NB4 (cell line): ENCODE measurements at places on chromosomes 1 and 21.

- DNase-seq: peak; percentile 24
These were observed 64.1 kb upstream of the RNPC3 start for GRCh38 chr1:103461161-103462105.

GRCh38 chr1:2973601-2974593, 47.4 kb upstream of the ACTRT2 start:
- peak; percentile 7 for DNase-seq

DNA sequence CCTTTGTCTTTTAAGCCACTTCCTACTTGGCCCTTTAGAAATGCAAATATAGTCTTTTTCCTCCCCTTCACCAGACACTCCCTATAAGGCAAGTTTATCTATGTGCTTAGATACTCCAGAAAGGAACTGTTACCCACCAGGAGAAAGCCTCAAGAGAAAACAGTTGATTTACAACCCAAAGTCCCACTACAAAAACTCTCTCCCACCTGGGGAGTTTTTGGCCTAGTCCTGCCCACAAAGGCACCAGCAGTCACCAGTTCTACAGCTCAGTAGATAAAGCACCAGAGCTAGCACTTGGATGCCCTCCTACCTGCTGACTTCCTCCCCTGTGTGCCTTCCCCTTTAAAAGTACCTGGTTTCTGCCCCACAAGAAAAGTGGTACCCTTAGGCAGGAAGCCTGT, 27.7 kb upstream of the HAO2 start:
- no peak for DNase-seq

- DNase-seq: peak; percentile 43
These were observed 30.0 kb upstream of the ACP6 start for GRCh38 chr1:147700042-147701006.

- no peak for DNase-seq
These were observed 35.3 kb downstream of the RERE start for GRCh38 chr1:8782001-8782620.

DNA sequence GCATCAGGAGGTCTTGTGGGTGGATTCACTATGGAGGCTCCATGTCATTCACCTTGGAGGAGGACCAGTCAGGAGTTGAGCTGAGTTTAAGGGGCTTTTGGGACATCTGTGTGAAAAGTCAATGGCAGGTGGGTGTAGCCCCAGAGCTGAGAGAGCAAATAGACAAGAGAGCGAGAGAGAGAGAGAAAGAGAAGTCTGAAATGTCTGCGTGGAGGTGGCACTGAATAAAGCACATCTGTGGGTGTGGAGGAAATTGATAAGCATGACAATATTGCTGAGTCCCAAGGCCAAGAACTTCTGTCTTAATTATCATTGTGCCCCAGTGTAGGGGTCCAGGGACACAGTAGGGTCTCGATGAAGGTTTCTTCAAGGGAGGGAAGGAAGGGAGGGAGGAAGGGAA, 79.5 kb upstream of the VAMP3 start:
- DNase-seq: no peak

DNA sequence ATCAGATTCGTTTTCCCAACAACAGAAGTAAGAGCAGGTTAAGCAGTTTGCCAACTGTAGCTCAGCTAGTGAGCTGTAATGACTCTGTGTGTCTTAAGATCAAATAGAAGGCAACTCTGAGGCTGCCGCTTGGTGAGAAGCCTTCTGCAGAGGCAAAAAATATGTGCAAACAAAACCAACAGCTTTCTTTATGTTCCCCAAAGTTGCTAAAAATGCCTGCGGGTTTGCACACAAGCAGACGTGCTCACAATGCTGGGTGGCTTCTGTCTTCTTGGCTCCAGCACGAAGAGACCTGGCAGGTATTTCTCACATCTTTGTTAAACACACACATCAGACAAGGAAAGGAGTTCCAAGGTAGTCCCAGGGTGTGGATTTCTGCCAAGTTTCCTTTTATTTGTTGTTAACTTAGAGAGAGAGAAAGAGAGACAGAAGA, 158.9 kb upstream of the JUN start:
- no peak for DNase-seq

GRCh38 chr1:192284927-192285326, 31.9 kb upstream of the RGS21 start:
- no peak for DNase-seq

DNA sequence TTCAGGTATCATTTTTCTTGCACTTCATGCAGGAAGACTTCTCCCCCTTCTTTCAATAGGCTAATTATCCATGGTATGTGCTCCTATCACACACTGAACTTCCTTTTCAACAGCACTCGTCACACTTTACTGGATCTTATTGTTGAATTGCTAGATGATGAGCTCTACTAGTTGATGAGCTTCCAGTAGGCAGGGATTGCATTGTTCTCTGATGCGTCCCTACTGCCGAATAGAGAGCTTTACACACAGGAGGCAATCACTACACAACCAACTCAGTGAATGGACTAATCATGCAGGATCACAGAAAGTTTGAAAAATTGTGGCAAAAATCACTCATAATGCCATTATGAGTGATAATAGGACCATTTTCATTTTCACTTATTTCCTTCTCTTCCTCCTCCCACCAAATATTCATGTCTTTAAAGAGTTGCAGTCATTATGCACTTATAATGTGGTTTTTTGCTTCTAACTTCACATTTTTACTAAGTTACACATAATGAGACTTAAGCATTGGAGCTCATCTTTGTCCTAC, 128.1 kb upstream of the ZNF648 start:
- DNase-seq: no peak

DNA sequence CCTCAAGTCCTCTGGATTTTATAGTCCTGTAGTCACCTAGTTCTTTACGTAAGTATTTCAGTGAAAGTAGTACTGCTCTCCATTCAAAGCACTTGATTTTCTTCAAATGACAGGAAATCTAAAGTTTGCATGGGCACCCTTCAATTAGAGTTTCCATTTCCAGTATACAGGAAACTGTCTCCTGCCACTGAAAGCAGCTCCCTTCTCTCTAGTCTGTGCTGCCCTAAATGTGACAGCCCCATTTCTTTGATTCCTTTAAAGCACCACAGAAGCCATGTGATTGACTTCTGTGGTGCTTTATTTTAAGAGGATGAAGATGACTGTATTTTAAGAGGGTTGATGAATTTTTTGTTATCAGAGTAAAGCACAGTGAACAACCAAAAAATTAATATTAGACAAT, 226.1 kb downstream of the DNAH14 start:
- no peak for DNase-seq

GRCh38 chr1:229552732-229553131, 5.8 kb downstream of the ABCB10 start:
- DNase-seq: no peak

DNA sequence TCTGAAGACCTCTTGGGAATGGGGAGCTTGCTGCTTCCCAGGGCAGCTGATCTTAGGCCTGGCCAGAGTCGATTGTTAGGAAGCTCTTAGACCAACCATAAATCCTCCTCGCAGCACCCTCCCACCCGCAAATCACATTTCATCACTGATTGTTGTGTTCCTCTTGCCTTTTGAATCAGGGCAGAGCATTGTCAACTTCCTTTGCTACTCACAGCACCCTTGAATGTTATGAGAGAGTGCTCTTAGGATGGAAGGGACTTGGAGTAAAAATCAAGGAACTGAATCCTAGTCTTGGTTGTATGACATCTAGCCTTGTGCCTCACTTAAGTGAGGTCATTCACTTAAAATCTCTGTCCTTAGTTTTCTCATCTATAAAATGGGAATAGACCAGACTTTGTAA, 3.0 kb downstream of the VASH2 start:
- DNase-seq: no peak

- no peak for DNase-seq
These were observed 8.1 kb upstream of the EPHB2 start for GRCh38 chr1:22702296-22703085.

DNA sequence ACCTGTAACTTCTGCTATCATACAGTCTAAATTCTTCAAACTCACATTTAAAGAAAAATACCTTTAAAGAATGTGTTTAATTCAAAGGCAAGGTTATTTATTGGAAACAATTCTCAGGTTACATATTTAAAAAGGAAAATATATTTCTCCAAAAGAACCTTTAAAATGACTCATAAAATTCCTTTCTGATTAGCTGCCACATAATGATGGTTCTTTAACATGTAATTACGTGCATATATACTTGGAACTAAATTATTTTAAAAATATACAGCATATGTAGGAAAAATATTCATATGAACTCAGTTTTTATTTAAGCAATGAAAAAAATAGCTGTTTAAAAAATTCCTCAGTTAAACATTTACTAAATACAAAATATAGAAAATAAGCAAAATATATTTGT, 173.6 kb downstream of the COP1 start:
- no peak for DNase-seq

GRCh38 chr1:104946558-104947210, 1197.0 kb downstream of the AMY1C start:
- no peak for DNase-seq

DNA sequence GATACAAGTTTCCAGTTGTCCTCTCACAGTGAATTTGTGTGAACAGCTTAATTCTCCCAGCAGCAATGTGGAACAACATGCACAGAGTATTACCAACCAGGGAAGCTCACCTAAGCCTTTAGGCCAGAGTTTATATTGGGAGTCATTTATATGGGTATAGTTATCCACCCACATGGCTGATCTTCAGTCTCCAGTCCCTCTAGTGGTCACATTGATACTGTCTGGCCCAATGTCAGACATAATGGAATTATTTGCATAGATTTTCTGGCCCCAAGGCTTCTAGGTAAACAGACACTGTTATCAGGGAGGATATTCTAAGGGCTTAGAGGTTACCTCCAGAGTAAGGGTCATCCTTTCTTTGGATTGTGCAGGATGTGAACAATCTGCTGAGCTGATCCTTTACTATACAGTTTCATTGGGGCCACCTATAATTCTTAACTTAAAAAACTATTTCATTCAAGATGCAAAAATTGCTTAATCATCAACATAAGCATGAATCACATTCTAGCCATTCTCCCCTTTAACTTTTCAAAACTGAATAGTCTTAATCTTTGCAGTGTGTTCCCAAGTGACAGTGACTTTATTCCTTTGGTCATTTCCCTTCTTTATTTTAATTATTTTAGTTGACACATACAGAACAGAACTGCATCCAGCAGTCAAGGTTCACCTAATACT, 210.9 kb downstream of the LTN1 start:
- DNase-seq: peak; percentile 28

DNA sequence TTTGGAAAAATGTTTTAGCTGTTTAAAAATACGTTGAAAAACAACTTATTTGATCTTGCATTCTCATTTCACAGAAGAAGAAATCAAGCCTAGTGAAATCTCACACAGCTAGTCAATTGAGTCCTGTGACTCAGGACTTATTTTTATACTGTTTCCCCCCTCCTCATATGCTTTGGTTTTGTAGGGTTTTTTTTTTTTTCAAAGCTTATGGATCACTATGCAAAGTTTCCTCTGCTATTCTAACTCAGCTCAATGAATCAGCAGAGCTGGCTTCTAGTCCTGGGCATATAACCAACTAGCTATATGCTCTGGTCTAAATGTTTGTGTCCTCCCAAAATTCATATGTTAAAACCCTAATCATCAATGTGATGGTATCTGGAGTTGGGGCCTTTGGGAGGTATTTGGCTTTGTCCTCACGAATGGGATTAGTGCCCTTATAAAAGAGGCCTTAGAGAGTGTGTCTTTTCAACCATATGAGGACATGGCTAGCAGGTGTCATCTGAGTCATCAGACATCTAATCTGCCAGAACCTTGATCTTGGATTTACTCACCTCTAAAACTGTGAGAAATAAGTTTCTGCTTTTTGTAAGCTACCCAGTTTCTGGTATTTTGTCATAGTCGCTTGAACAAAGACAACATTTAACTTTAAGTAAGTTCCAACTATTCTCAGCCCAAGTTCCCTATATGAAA, 317.2 kb upstream of the C1orf87 start:
- DNase-seq: no peak

DNA sequence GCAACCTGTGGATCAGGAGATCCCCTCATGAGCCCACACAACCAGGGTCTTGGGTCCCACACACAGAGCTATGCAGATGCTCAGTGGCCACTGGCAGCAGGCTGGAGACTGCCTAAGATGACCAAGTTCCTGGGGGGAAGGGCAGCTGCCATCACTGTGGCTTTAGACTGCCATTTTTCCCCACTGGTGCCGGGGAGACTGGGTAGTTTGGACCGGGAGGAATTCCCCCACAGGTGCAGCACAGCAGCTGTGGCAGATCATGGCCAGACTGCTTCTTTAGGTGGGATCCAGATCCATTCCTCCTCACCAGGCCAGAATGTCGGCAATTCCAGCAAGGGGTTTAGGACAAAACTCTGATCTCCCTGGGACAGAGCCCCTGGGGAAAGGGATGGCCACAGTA, 45.7 kb upstream of the HIVEP3 start:
- no peak for DNase-seq

DNA sequence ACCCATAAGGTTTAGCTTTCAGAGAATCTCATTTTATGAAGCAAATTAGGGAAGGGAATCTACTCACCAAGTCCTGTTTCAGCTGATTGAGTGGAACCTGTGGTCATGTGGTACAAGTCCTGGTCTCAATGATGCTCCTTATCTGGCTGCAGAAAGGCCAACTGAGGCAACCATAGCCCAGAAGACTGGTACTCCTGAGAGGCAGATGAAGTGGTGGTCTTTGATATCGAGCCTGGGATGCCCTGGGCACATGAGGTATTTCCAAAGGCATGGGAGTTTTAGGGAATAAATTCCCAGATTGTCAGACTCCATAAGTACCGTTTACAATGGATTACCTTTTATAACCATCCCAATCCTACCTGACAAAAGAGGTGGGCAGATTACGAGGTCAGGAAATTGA, 3.3 kb downstream of the MX1 start:
- no peak for DNase-seq

- DNase-seq: no peak
These were observed 30.7 kb upstream of the SLC19A1 start for GRCh38 chr21:45572783-45573451.

DNA sequence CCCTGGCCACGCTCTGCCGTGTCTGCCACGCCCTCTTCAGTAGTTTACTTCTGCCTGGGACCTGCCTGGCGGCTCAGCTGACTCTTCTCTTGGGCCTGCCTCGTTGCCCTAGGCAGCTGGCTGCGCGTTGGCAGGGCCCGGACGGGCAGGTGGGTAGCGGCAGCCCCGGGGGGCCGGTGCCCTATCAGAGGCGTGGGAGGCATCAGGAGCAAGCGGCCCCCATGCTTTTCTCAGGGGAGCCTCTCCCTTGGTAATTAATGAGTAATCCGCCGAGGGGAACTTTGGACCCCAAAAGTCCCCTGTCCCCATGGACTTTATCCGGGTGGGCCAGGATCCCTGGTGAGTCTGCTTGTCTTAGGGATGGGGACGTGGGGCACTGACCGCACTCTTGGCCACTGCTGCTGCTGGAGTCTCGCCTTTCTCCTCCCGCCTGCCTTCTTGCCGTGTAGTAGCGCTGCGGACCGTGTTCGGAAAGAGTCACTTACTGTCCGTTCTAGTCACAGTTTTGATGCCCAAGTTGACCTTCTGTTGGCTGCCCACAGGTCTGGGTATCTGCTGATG, 22.7 kb downstream of the SKI start:
- DNase-seq: no peak

GRCh38 chr1:78549891-78550290, 59.1 kb downstream of the PTGFR start:
- DNase-seq: no peak
